ENCODE measurements at places on chromosomes 2 and 18.

DNA sequence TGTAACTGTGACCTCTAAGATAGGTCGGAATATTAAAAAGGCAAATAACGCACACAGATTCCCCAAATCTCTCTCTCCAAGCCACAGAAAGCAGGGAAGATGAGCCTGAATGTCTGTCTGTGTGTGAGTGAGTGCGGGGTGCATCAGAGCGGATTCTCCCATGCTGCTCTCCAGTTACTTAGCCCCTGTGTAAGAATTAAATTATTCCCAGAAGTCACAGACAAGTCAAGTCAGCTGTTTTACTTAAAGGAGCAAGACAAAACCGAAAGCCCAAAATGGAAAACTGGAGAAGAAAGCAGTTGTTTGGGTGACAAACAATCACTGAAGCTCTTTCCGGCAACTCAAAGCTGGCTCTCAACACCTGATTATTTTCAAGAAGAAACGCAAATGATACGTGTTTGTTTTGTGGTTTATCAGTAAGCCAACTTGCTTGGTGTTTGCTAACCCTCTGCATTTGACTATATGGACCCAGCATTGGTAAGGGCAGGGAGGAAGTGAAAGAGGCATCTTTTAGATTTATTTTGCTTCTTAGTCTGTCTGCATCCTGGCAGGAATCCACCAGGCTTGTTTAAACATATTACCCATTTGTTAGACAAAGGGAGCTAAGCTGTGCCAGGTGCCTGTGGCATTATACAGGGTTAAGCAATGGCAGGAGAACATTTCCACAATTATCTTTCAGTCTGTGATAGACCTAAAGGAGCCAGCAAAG, 121.5 kb upstream of the CREB1 start:
- DNase-seq: peak; percentile 58

DNA sequence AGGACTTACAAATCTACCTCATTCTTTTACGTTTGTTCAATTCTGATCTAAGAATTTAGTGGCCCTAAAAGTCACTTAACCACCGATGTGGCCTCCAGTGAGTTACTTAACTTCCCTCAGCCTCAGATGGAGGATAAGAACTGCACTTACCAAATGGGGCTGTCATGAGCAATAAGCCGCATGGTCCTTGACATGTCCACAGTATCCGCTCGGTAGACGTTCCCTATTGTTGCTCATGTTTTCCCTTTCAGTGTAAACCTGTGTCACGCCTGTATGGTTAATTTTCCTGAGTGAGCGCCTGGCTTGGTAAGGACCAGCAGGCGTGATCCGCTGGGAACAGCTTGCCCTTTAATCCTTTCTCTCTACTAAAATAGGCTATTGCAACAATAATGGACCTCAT, 20.3 kb downstream of the SEC11C start:
- DNase-seq: no peak

- DNase-seq: no peak
Measured at GRCh38 chr2:8222979-8223694, 458.7 kb upstream of the ID2 start.

GRCh38 chr2:101580528-101580927, 105.6 kb upstream of the RFX8 start:
- no peak for DNase-seq

- peak; percentile 68 for DNase-seq
Measured at GRCh38 chr2:135030826-135031225, 16.4 kb downstream of the MAP3K19 start.

DNA sequence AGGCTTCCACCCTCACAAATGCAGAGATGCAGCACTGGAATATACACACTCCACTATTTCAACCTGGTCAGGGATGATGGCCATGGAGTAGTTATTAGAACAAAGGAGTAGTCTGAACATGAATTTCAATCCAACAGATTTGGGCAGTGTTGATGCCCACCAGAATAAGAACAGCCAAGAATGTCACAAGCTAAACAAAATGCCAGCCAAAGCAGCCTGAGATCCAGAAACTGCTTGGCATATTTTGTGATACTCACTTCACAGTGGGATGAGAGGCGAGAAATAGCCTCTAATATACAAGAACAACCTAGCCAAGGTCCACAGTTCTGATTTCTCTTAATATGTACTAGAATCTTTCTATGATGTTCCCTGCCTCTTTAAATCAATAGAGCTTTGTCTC, 58.6 kb upstream of the KLF7 start:
- no peak for DNase-seq

- no peak for DNase-seq
Measured at GRCh38 chr18:57983965-57984364, 60.1 kb upstream of the NEDD4L start.

DNA sequence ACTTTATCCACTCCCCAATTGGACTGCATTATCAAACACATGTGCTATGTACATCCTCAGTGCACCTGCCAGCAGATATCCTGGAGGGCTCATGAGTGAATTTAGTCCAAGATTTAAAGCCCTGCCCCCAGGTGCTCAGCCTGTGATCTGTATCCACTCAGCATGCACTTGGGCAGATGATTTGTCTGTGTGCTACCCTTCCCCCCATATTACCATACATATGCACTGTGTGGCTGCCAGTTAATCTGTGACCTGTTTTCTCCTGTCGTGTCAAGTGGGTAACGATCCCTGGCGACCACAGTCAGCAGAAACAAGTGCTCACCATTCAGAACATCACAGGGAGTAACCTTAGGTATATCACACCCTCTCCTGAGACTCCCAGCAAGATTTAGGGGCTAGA, 10.2 kb downstream of the NAGK start:
- DNase-seq: no peak

- DNase-seq: no peak
Measured at GRCh38 chr2:168566974-168567665, 111.0 kb downstream of the CERS6 start.

DNA sequence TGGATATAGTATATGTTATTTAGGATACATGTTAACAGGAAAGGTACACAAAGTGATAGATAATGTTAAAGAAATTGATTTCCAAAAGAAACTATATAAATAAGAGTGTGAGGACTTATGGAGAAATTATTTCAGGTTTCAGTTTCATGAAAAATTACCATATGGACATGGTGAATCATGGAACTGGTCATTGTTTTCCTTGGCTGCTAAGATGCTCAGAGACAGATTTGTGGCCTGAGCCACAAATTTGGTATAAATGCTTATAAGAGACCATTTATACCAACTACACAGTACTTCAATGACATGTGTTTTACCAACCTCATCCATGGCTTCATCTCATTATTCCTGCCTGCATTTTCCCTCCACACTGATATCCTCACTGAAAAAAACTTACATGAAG, 188.1 kb downstream of the FMNL2 start:
- DNase-seq: no peak

Data from T47D (cell line).